CD8-positive, alpha-beta memory T cell (primary cell): ENCODE measurements at places on chromosomes 6 and 20. TPM values are rescaled to one million over a fixed set of nuclear protein-coding genes. Genes with fewer than 3 reads are reported as not detected.

XKR7 gene
- not detected for total RNA-seq

- no peak for DNase-seq
Measured at GRCh38 chr6:167350275-167350696, 25.4 kb downstream of the TTLL2 start.

DNA sequence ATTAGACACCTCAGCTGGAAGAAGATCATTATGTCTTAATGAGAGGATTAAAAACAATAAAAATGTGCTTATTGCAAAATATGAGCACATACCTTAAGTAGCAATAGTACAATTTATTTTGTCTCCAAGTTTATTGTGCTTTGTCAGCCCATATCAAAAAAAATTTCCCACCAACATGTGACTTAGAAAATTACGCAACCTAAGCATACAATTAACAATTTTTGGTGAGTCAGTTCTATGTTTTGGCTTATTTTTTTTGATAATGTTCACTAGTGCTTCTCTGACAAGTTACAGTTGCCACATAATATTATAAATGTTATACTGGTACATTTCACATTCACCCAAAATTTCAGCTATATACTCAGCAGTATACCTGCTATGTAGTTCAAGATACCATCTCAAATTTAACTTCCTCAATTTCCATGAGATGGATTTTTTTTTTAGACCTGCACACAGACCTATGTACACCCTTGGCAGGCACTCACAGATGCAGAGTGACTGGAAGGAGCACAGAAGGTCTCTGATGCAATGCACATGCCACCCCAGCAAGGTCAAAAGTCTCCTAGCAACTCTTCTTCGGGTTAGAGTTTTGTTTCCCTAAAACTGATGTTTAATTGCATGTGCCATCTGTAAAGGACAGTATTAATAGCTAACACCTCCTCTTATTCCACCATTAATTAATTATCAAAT lies 112.4 kb downstream of the PRKN start:
- DNase-seq: no peak

- no peak for DNase-seq
Measured at GRCh38 chr6:106431972-106432371, 71.5 kb downstream of the CRYBG1 start.

DNA sequence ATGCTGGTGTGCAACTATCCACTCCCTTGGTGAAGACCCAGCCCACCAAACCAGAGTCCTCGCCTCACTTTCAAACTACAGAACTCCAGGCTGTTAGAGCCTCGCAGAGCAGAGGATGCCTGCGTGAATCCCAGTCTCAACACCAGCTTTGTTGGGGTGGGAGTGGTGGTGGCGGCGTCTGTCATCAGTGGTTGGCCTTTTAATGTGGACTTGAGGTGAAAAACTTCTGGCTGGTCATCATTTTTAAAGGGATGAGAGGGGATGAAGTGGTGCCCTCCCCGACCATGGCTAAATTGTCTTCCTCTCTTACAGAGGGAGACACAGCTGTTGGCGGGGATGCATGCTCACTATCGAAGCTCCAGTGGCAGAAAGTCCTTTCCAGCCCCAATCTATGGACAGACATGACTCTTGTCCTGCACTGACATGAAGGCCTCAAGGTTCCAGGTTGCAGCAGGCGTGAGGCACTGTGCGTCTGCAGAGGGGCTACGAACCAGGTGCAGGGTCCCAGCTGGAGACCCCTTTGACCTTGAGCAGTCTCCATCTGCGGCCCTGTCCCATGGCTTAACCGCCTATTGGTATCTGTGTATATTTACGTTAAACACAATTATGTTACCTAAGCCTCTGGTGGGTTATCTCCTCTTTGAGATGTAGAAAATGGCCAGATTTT lies 54.9 kb downstream of the EZR start:
- DNase-seq: no peak

- no peak for DNase-seq
Measured at GRCh38 chr6:134373282-134373922, 55.5 kb upstream of the SGK1 start.
